Sciatic nerve (tissue), 2 donors: ENCODE measurements at places on chromosomes 1 and 21. TPM values are rescaled to one million over a fixed set of nuclear protein-coding genes. Genes with fewer than 3 reads are reported as not detected.
A peak's percentile ranks its signal among the peaks of the same experiment; 100 is the strongest.

TRIM67 gene
- 0.04 TPM for total RNA-seq

NPHS2 gene
- not detected for total RNA-seq

UMODL1 gene
- total RNA-seq = not detected

TMEM39B gene
- total RNA-seq = 16.4 TPM

TMEM51 gene
- total RNA-seq = 17.3 TPM

ZNF691 gene
- total RNA-seq = 9.7 TPM

PTGFR gene
- 57.2 TPM for total RNA-seq

DNA sequence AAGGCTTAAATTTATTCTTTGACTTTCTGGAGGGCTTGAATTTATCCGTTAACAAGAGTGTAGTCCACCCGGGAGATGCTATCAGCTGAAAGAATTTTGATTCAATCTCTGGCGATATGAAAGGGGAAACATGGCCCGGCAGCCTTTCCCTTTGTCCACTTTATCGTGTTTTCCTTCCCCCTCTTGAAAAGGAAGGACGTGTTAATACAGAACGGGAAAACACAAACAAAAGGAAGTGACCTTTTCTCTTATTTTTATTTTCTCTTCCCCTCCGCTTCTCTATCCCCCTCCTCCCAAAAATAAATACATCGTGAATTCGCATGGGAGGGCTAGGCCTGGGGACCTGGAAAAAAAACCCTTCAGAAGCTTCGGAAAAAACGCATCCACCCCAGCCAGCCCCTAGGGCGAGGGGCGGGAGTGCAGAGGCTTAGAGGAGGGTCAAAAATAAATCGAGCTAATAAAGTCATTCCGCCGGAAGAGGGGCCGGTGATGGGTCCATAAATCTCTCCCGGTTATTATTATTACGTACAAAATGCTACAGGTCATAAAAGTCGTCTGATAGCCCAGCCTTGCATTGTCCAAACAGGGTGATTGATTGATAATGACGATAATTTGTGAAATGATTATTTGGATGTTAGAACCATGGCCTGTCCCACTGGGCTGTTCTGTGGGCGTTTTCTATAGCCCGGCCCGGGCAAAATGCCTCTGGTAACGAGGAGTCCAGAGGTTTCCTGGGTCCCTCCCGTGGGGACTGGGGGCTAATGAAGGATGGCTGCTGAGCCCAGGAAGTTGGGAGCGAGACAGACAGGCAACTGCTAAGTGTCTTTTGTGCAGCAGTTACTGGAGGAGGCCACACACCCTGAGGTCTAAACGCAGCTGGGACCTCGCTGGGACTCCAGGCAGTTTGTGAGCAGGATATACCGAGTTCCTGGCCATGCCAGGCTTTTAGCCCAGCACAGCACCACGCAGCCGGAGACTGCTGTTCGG is 179.4 kb downstream of the PRDM16 start:
- no peak for DNase-seq

GRCh38 chr21:45054927-45055612 is 19.3 kb upstream of the ADARB1 start:
- DNase-seq = peak; percentile 50

DNA sequence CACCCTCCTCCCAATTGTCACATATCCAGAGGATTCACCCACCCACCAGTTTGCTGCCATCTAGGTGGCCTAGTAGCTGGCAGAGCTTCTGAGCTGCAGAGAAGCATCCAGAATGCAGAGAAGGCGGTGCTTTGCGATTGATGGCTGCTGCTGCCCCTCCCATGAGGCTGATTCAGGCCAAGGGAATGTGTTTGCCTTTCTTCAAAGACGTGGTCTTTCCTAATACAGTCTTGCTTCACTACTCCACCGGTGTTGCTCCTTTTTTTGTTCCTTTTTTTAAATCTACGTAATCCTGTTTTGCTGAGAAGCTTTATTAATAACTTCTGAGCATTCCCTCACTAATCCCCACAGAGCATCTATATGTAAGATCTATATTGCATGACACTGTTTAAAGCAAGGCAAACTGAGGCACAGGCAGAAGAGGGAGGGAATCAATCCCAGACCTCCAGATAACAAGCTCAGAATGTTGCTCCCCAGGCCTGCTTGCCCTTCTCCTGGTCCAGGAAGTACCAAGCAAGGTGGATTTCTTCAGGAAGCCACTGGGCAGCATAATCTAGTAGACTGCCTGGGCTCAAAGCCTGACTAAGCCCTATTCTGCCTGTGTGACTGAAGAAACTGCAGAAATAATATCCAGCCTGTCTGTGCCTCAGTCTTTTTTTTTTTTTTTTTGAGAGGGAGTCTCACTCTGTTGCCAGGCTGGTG is 275.5 kb upstream of the FMN2 start:
- DNase-seq = peak; percentile 57

- DNase-seq = no peak
Observed at GRCh38 chr1:63877816-63878215, 104.0 kb downstream of the ROR1 start.

- no peak for DNase-seq
Observed at GRCh38 chr1:209106861-209107260, 476.7 kb upstream of the CAMK1G start.

- no peak for DNase-seq
Observed at GRCh38 chr21:28731700-28732321, 260.9 kb downstream of the LTN1 start.

- DNase-seq = no peak
Observed at GRCh38 chr1:56788102-56788501, 31.1 kb downstream of the FYB2 start.

DNA sequence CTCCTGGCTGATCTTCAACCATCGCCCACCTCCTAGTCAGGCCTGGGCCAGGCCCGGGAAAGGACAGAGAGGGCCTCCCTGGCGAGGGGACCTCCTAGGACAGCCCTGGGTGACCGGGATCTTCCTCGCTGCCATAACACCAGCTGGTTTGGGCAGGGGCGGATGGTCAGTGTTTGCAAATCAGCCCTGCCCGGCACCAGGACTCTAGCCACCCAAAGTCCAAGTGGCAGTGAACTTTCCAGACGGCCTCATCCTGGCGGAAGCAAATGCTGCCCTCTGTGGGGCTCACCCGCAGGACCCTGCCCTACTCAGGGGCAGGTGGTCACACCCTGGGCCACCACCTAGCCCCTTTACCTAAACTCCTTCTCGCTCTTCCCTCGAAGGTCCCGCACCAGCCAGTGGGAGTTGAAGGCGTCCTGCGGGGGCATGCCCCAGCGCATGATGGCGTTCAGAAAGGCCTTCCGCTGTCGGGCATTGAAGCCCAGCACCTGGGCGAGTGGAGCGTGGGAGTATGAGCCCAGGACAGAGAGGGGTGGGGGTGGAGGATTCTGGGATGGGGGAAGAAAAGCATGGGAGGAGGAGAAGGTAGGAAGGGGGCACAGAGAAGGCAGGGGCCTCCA is 55.3 kb downstream of the CHD5 start:
- no peak for DNase-seq

- DNase-seq = no peak
Observed at GRCh38 chr1:203522237-203522636, 28.3 kb downstream of the OPTC start.

DNA sequence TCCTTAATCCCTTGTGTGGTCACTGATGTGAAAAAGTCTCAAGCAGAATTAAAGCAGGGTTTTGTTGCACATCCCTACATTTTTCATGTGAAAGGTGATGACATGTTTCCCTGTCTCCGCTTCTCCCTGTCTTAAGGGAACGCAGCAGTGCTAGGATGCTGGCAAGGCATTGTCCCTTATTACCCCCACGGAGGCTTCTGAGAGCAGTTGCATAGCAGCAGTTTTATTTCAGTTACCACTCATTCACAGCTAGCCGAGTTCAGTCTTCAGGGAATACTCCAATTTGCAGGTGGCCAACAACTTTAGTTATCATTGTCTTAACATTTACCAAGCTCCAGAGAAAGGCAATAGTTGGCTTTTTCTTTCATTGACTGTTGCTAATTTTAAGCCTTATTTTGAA is 89.1 kb downstream of the CLEC20A start:
- no peak for DNase-seq

DNA sequence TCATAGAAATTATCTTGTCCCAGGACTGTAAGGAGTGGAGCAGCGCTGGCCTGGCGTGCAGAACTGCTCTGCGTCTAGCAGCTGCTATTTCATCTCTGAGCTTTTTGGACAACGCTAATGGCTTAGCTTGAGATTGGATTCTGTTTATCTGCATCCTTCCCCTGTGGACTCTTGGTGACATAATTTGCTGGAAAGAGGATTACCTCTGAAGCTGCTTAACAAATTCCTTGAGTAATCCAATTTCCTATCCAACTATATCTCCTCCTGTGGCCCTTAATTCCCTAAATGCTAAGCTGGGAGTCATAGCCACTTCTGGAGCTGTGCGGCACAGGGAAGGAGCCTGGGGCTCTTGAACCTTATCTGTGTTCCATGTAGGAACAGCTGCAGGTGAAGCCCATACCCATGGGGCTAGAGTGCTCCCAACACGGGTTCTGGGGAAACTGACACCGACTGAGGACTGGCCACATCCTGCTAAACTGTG is 43.2 kb downstream of the IL6R start:
- no peak for DNase-seq

GRCh38 chr1:93180723-93181613 is at the start of gene CCDC18:
TSS of gene CCDC18 (plus strand) at chr1:93180724. CDS start at chr1:93183362, 2,638 bp downstream.
- no peak for DNase-seq

- DNase-seq = no peak
Observed at GRCh38 chr1:31444725-31445448, 31.9 kb downstream of the SERINC2 start.

DNA sequence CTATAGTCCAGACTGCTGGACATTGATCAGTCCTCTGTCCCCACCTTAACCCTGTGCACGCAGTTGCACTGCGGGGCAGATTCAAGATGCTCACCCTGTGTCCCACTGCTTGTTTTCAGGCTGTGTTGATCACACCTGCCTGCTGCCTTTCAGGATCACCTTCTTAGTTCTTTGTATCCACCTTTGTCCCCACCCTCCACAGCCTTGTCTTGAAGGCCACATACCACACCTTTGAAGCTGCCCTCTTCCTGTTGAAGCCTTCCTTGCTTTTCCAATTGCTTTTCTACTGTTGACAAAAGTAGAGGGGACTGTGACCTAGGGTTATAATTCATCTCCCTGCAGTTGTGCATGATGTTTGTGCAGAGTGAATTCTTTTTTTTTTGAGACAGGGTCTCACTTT is 32.7 kb downstream of the UCK2 start:
- DNase-seq = no peak

- no peak for DNase-seq
Observed at GRCh38 chr1:67855961-67856360, 22.7 kb upstream of the GNG12 start.

DNA sequence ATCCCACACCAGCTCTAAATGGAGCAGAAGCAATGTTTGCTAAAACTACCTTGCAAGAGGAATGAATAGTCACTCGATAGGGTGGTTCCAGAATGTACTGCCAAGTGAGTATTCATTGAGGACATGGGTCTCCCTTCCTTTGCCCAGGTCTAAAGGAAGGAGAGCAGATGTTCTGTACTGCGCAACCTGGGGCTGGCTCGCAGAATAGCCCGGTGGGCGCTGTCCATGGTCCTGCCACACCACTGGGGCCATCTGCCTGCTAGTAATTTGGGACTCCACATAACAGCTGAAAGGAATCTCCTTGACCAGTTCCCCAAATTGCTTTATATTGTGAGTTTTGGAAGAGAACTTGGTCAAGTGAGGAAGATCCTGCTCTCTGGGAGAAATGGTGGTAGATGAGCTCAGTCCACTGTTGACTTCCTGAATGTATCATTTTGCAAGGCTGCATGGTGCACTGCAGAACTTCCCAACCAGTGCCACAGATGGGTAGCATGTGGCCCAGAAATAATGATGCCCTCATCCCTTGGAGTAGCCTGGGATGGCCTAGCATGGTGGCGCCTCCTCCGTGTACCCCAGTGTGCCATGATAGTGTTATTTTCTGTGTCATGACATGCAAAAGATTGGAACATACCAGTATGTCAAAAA is 5.7 kb downstream of the SLC6A17 start:
- peak; percentile 79 for DNase-seq

- no peak for DNase-seq
Observed at GRCh38 chr1:14773396-14774025, 175.0 kb downstream of the KAZN start.

- DNase-seq = peak; percentile 26
Observed at GRCh38 chr1:53398091-53398490, 61.1 kb upstream of the DMRTB1 start.

DNA sequence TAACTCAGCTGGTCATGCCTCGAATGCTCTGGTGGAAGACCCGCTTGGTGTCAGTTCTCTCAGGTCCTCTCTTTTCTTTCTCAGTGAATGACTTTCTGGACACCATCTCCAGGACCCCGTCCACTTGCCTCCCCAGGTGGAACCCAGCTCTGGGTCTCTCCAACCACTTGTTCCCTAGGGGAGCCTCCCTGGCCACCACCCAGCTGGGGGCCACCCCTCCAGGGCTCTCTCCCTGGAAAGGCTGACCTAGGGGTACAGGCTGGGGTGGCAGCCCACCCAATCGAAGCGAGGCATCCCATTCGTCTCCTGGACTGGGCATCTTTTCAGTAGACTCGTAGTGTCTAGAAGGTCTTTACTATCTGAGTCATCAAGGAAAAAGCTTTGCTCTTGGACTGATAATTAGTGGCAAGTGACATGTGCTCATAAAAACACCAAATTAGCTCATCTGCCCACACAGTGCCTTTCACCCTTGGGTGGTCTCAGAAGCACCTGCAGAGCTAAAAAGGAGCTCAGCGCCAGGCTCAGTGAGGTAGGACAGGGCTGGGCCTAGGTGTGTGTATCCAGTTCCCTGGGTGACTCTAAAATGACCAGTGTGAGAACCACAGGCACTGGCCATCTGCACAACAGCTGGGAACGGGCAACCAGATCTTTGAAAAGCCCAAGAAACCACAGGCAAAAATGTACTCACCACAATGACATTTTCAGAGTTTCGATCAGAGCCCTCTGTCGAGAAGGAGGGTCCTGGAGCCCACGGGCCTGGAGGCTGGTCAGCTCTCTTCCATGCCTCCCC is 2.4 kb upstream of the PDXK start:
- DNase-seq = no peak

DNA sequence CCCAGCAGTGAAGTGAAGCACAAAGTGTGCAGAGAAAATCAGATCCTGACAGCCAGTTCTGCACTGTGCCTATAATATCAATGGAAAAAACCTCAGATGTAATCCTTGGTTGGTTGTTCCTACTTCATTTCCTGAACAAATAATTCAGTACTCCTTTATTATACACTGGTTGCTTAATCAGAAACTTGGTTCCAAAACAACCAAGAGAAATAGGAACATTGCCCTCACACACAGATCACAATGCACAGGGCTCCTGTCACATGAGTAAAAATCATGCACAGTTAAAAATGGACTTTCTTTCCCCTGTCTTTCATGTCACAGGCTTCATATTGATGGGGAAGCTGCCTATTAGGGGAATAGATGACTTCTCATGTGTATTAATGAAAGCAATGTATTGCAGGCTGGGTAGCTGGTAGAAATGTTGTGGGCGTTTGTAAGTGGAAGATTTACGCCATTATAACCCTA is 9.7 kb downstream of the DNASE2B start:
- DNase-seq = no peak

DNA sequence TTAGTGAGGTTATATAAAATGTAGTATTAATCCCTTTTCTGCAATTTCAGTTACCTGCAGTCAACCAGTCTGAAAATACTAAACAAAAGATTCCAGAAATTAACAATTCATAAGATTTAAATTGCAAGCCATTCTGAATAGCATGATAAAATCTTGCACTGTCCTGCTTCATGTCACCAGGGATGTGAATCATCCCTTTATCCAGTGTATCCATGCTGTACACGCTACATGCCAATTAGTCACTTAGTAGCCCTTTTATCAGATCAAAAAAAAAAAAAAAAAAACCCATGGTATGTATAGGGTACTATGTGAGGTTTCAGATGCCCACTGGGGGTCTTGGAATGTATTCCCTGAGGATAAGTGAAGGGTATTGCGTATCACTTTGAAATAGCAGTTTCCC is 191.3 kb upstream of the HP1BP3 start:
- DNase-seq = no peak
